DND-41 (cell line): ENCODE measurements at places on chromosomes 2 and 18.

- no peak for DNase-seq
These were observed 48.1 kb upstream of the SLC39A10 start for GRCh38 chr2:195608768-195609454.

DNA sequence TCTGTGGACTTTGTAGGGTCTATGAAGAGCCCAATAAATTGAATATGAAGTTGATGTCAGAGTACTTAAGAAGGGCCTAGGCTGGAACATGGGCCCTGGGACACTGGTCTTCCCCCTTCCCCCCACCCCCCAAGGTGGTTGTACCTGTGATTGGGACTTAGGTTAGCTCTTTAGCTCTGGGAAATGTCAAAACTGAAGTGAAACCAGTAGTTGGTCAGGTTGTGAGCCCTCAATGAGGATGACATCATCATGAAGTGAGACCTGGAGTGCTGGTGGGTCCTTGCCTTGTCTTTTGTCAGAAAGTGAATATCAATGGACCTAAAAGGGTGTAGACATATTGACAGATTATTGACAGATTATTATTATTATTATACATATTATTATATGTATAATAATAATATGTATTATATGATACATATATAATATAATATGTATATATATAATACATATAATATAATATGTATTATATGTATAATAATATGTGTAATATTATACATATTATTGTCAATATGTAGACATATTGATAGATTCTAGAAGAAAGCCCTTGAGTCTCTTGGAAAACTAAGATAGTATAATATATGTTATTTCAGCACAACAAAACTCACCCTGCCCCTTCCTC lies 5.4 kb downstream of the MARS2 start:
- no peak for DNase-seq

DNA sequence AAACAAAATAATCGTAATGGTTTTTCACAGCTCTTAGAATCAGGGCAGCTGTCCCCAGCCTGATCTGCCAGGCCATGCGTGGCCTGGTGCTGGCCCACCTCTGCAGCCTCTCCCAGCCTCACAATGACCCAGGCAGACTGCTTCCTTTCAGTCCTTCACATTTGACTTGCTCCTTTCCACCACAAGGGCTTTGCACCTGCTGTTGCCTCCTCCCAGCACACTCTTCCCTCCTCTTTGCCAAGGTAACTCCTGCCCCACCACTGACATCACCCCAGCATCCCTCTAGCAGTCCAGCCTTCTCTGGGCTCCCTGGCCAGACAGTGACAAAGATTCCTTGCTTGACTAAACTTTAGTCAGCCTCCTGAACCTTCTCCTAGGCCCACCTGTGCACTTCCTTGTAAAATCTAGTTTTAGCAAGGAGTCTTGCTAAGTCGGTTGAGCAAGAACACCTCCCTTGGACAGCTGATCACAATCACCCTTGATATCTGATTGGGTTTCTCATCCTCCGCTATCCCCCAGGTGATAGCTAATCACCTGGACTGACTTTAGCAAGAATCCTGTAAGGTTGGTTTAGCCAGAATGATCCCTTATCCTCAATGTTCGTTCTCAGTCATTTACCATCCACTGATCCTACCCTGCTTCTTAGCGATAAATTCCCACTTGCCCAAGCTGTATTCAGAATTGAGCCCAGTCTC lies 16.2 kb upstream of the RAB11FIP5 start:
- DNase-seq, result no peak

DNA sequence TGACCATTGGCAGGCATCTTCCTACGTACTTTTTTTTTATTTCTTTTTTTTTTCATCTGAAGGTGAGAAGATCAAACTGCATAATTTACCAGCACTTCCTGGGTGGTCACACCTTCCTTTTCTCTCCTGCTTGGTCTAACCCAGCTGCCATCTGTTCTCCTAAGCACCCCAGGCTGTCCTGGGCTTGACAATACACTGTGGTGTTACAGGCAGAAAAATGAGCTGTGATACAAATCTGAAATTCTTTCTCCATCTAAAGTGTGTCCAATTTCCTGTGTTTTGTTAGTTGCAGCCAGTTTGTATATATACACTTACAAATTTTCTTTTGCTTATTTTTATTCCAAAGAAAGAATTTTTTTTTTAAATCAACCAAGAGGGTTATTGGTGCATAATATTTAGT lies 786.0 kb upstream of the ZEB2 start:
- DNase-seq, result peak; percentile 13

GRCh38 chr2:224369028-224369632 lies 32.8 kb downstream of the FAM124B start:
- DNase-seq, result no peak

- no peak for DNase-seq
These were observed 82.9 kb downstream of the TNS1 start for GRCh38 chr2:217919781-217920351.
